Type B pancreatic cell (in vitro differentiated cells): ENCODE measurements at places on chromosomes 3 and 15. TPM values are rescaled to one million over a fixed set of nuclear protein-coding genes. Genes with fewer than 3 reads are reported as not detected.

DNA sequence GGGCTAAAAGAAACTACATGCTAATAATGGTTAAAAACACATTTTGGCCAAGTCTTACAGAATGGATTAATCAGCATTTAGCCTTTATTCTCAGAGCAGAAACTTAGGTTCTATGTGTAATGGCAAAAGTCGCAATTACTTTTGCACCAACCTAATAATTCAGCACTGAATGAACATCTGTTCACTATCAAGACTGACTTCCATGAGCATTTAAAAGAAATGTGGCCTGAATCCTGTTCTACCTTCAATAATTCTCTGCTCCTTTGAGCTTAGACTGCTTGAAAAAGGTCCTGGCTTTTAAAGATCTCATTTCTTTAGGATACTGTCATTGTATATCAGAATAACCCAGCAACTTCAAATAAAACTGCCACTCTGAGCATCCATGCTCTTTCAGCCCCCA, 145.9 kb downstream of the PDZRN3 start:
- H3K4me1 ChIP-seq = peaks cover 53% of the 10 kb centered on the region
- H3K27ac ChIP-seq = no peak overlapping the region
- no peak for DNase-seq
- no peak overlapping the region for H3K4me3 ChIP-seq

DNA sequence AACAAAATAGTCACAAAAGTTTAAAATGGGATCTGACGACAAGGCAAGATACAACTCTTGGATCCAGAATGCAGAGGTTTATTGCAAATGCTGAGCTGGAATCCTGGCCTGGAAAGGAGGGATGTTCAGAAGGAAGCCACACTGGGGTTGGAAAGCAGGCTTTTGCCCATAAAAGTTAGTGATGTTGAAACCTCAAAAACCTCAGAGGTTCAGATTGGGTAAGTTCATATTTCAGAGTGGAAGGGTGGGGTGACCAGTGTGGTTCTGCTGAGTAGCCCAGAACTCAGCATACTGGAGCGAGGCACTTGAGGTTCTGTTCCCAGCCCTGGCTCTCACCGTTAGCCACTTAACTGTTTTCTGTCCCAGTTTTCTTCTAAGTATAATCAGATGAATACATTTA, 114.0 kb upstream of the OSTN start:
- H3K27me3 ChIP-seq = no peaks in the 10 kb centered on the region
- H3K36me3 ChIP-seq = no peaks in the 10 kb centered on the region
- DNase-seq = no peak
- no peak overlapping the region for H3K27ac ChIP-seq

UBAP1L gene
- 2.6 and 6.0 TPM in 2 replicates for total RNA-seq

CCR3 gene
- total RNA-seq = 0.14 TPM in 1 of 2 replicates, not detected in the other

GRCh38 chr15:68548364-68548763, 30.4 kb upstream of the CORO2B start:
- no peak overlapping the region for H3K4me3 ChIP-seq
- H3K4me1 ChIP-seq = no peaks in the 10 kb centered on the region
- H3K27me3 ChIP-seq = peaks cover 24% of the 10 kb centered on the region
- no peak for DNase-seq
- no peak overlapping the region for H3K27ac ChIP-seq

DNA sequence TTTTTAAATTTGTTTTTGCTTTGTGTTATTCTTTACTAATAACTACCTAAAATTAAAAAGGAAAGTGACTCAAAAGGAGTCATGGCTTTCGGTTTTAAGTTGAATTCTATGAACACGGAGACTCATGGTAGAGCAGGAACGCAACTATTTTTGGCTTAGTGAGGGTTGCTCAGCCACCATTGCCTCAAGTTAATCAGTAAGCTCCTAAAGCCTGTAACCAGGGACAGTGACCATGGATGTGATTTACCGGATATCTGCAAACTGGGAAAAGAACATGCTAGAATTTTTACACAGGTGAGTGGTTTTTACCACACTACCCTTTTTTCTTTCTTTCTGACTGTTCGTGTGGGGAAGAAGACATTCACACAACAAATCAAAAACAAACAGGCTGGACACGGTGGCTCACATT, 11.8 kb downstream of the SLC12A8 start:
- H3K27me3 ChIP-seq = no peaks in the 10 kb centered on the region
- no peak overlapping the region for H3K27ac ChIP-seq
- DNase-seq = no peak
- no peaks in the 10 kb centered on the region for H3K4me1 ChIP-seq
- H3K4me3 ChIP-seq = no peak overlapping the region

DNA sequence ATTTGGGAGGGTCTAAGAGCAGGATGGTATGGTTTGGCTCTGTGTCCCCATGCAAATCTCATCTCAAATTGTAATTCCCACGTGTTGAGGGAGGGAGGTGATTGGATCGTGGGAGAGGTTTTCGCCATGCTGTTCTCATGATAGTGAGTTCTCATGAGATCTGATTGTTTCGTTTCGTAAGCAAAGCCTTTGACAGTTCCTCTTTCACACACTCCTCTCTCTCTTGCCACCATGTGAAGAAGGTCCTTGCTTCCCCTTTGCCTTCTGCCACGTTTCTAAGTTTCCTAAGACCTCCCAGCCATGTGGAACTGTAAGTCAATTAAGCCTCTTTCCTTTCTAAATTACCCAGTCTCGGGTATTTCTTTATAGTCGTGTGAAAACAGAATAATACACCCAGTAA, 553.7 kb downstream of the TAFA4 start:
- H3K36me3 ChIP-seq = no peaks in the 10 kb centered on the region
- no peak overlapping the region for H3K4me3 ChIP-seq
- no peak overlapping the region for H3K27ac ChIP-seq
- DNase-seq = no peak
- no peaks in the 10 kb centered on the region for H3K27me3 ChIP-seq

DNA sequence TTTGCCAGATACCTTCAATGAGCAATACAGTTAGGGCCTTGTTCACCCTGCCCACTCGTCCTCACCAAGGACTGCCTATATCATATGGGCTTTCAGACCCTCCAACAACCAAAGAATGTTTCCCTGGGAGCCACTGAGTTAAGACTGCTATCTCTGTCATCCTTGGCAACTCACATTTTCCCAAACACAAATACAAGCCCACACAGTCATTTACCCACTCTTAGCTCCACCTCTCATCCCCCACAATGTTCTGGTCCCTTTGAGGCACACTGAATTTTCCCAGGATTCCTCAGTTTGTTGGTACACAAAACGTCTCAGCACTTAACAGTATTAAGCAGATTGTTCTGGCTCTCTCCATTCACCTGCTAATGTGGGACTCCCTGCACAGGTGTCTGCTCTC, 204.6 kb downstream of the TLE3 start:
- no peaks in the 10 kb centered on the region for H3K36me3 ChIP-seq
- H3K4me3 ChIP-seq = no peak overlapping the region
- peaks cover 45% of the 10 kb centered on the region for H3K27me3 ChIP-seq
- no peak for DNase-seq

DNA sequence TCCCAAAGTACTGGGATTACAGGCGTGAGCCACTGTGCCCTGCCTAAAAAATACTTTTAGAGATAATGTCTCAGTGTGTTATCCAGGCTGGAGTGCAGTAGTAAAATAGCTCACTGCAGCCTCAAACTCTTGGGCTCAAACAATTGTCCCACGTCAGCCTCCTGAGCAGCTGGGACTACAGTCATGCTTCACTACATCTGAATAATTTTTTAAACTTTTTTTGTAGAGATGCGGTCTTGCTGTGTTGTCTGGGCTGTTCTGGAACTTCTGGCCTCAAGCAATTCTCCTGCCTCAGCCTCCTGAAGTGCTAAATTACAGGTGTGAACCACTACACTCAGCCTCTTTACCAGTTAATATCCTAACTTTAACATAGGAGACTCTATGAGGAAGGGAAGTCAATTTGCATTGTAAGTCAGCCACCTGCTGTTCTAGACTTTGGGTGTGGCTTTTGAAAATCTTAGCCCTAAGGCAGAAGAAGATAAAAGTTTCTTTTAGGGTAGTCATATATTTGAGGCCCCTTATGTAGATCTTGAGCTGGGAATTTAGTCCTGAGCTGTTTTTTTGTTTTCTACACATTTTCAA, 78.2 kb upstream of the RASGRP1 start:
- no peaks in the 10 kb centered on the region for H3K36me3 ChIP-seq
- H3K27me3 ChIP-seq = no peaks in the 10 kb centered on the region
- no peak for DNase-seq
- H3K4me3 ChIP-seq = no peak overlapping the region

- peaks cover under 1% of the 10 kb centered on the region for H3K36me3 ChIP-seq
- H3K4me1 ChIP-seq = peaks cover 1% of the 10 kb centered on the region
- H3K4me3 ChIP-seq = no peak overlapping the region
- H3K27me3 ChIP-seq = peaks cover under 1% of the 10 kb centered on the region
- DNase-seq = no peak
Observed at GRCh38 chr3:155859859-155860258, 5.6 kb upstream of the SLC33A1 start.

EXD1 gene
- not detected in 2 replicates for total RNA-seq

GRCh38 chr3:59766200-59766872, 716.5 kb upstream of the CFAP20DC start:
- no peak overlapping the region for H3K4me3 ChIP-seq
- no peaks in the 10 kb centered on the region for H3K36me3 ChIP-seq
- DNase-seq = no peak
- H3K27me3 ChIP-seq = peaks cover 4% of the 10 kb centered on the region
- peaks cover 6% of the 10 kb centered on the region for H3K4me1 ChIP-seq

DNA sequence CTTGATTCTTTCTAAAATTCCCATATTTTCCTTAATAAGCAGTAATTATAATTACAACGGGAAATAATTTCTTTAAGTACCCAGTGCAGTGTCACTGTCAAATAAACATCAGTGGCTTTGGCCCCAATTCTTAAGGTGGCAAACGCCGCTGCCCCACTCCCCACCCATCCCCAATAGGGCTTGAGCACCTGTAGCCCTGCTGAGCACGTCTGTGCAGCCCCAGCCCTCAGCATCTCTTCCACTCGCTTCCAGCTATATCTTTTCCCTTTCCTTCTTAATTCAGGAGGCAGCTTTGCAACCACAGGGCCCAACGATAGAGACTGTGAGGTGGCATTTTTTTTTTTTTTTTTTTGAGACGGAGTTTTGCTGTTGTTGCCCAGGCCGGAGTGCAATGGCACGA, 9.0 kb downstream of the PPM1M start:
- DNase-seq = no peak
- peaks cover 41% of the 10 kb centered on the region for H3K36me3 ChIP-seq
- no peak overlapping the region for H3K4me3 ChIP-seq
- no peaks in the 10 kb centered on the region for H3K27me3 ChIP-seq
- no peak overlapping the region for H3K27ac ChIP-seq

- no peak for DNase-seq
- no peak overlapping the region for H3K4me3 ChIP-seq
- H3K36me3 ChIP-seq = no peaks in the 10 kb centered on the region
- H3K4me1 ChIP-seq = no peaks in the 10 kb centered on the region
Observed at GRCh38 chr3:191238321-191238817, 39.3 kb downstream of the OSTN start.

GRCh38 chr3:4408958-4409357, 58.1 kb downstream of the SUMF1 start:
- peaks cover 22% of the 10 kb centered on the region for H3K36me3 ChIP-seq
- no peaks in the 10 kb centered on the region for H3K27me3 ChIP-seq
- H3K4me1 ChIP-seq = peaks cover 30% of the 10 kb centered on the region
- H3K4me3 ChIP-seq = no peak overlapping the region

DNA sequence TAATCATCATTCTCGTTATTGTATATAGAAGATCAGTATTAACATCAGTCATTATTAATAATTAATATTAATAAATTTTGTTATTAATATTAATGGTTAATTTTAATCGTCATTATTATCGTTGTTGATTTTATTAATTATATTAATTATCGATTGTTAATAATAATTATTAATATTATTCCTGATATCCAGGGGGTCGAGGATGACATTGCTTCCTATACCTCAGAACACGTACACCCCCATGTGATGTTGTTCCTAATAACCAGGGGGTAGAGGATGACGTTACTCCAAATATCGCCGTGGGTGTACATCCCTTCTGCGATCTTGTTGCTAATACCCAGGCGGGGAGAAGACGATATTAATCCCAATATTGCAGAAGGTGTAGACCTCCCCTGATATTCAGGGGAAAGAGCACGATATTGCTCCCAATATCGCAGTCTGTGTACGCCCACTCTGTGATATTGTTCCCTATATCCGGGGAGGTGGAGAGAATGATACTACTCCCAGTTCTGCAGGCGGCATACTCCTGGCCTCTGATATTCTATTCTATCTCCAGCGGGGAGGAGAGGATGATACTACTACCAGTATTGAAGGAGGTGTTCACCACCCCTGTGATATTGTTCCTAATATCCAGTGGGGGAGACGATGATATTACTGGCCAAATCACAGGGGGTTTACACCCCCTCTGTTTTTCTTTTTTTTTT, 22.3 kb upstream of the BMF start:
- H3K4me3 ChIP-seq = no peak overlapping the region
- DNase-seq = no peak
- peaks cover 6% of the 10 kb centered on the region for H3K4me1 ChIP-seq
- H3K36me3 ChIP-seq = no peaks in the 10 kb centered on the region
- H3K27me3 ChIP-seq = no peaks in the 10 kb centered on the region

CAMK2N2 gene
- total RNA-seq = 1.9 TPM in 2 replicates

- peaks cover 10% of the 10 kb centered on the region for H3K27me3 ChIP-seq
- H3K27ac ChIP-seq = no peak overlapping the region
- no peak for DNase-seq
- H3K4me1 ChIP-seq = peaks cover 11% of the 10 kb centered on the region
Observed at GRCh38 chr3:39378957-39379777, 4.0 kb upstream of the SLC25A38 start.

DNA sequence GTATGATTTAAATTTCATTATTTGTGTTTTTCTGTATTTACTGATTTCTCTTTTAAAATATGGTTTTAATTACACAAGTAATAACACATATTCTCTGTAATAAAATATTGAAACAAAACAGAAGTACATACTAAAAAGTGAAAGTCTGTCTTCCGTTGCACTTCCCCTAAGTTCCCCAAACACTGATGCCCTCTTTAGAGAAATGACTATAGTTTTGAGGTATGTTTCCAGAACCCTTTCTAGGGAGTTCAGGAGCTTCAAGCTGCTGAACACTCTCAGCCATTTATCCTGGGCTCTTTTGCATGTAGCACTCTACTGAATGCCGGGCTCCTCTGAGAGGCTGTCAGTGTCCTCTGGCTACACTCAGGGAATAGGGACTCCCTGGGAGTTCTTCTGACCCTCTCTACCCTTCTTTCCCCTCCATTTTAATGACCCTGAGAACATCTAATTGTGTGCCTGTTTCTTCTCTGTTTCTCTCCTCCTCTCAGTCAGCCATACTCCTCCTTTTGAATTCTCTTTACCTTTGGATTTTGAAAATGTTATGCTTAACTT, 60.4 kb upstream of the KCNAB1 start:
- H3K4me3 ChIP-seq = no peak overlapping the region
- no peaks in the 10 kb centered on the region for H3K36me3 ChIP-seq
- peaks cover 13% of the 10 kb centered on the region for H3K27me3 ChIP-seq
- H3K27ac ChIP-seq = no peak overlapping the region
- H3K4me1 ChIP-seq = peaks cover 4% of the 10 kb centered on the region
- DNase-seq = no peak
